NB4 (cell line): ENCODE measurements at places on chromosomes 2 and 18.
A peak's percentile ranks its signal among the peaks of the same experiment; 100 is the strongest.

DNA sequence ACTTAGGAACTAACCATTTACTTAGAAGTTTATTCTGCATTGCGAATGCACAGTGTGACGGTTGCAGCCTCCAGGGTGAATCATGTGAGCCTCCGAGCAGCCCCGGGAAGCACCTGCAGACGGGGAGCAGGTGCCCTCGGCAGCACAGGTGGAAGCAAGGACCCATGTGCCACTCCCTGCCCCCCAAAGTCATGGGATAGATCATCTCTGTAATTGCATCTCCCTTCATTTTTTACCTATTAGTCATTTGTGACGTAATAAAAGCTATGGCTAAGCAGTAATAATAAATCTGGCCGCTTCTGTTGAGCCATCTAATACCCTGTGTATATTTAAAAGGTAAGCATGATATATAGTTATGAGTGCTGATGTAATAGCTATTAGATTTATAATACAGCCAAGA lies 97.2 kb downstream of the PTGR3 start:
- no peak for DNase-seq

GRCh38 chr2:135299165-135299564 lies 231.9 kb downstream of the ZRANB3 start:
- DNase-seq = no peak

DNA sequence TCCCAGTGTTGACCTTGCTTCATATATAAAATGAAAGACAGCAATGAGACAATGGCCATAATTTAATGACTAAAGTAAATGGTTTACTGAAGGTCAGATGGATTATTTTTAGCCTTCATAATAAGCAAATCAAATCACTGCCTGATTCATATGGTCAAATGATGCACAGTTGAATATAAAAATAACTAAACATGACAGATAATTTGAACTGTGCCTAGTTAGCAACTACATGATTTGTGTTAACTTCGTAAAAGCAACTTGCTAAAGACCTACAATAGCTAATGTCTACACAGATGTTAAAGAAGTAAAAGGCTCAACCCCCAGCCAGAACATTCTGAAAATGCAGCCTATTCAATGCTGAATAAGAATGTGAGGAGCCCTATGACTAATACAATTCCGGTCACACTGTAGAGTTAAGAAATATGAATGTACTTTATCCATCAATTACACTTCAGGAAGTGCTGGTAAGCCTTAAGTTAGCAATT lies 590.8 kb upstream of the CDH2 start:
- DNase-seq = no peak

DNA sequence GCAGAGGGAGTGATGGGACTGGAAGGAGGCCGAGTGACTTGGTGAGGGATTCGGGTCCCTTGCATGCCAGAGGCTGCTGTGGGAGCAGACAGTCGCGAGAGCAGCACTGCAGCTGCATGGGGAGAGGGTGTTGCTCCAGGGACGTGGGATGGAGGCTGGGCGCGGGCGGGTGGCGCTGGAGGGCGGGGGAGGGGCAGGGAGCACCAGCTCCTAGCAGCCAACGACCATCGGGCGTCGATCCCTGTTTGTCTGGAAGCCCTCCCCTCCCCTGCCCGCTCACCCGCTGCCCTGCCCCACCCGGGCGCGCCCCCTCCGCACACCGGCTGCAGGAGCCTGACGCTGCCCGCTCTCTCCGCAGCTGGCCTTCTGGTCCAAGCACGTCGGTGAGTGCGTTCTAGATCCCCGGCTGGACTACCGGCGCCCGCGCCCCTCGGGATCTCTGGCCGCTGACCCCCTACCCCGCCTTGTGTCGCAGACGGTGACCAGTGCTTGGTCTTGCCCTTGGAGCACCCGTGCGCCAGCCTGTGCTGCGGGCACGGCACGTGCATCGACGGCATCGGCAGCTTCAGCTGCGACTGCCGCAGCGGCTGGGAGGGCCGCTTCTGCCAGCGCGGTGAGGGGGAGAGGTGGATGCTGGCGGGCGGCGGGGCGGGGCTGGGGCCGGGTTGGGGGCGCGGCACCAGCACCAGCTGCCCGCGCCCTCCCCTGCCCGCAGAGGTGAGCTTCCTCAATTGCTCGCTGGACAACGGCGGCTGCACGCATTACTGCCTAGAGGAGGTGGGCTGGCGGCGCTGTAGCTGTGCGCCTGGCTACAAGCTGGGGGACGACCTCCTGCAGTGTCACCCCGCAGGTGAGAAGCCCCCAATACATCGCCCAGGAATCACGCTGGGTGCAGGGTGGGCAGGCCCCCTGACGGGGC lies 4.6 kb downstream of the PROC start:
- DNase-seq = peak; percentile 89

- DNase-seq = no peak
Measured at GRCh38 chr18:58632552-58632951, 3.7 kb upstream of the ALPK2 start.

DNA sequence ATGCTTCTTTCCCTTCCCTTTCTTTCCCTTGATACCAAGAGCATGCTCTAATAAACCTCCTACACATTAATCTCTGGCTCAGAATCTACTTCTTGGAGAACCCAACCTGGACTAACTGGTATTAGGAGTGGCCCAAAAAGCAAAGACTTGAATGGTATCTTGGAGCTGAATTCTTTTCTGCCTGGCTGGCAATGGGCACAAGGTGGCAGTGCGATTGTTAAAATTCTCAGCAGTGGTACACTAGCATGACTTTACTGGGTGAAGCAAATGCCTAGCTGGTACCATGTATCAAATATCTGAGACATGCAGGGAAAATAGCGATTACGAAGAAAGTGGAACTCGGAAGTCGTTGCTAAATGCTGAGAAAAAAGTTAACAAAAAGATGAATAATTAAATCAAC lies 376.1 kb downstream of the XIRP2 start:
- peak; percentile 24 for DNase-seq

- no peak for DNase-seq
Measured at GRCh38 chr18:61609131-61609530, 275.9 kb downstream of the CDH20 start.

DNA sequence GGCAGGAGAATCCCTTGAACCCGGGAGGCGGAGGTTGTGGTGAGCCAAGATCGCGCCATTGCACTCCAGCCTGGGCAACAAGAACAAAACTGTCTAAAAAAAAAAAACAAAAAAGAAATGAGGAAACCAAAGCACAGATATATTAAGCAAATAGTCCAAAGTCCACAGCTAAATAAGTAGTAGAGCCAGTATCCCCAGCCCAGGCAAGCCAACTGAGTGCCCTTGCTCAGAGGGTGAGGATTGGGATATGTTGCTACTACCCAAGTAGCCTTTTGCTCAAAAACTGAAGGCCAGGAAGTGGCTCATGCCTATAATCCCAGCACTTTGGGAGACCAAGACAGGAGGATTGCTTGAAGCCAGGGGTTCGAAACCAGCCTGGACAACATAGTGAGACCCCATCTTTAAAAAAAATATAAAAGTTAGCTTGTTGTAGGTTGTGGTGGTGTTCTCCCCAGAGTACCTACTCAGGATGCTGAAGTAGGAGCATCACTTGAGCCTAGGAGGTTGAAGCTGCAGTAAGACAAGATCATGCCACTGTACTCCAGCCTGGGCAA lies 5.4 kb downstream of the CFAP36 start:
- no peak for DNase-seq

DNA sequence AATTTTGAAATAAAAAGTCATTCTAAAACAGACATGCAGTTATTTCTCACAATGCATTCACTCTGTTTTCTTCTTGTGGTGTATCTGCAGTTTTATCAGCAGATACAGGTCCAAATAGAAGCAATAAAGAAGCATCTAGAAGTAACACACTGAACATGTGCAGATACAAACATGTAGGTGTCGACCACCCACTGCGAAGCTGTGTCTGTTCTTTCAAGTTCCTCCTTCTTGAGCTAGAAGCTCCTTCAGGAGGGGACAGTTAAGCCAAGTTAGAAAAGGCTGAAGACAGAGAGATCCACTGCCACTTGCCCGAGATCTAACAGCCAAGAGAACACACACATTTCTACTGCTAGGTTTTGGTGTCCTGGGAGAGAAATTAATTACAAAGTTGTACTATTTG lies 30.1 kb downstream of the WDFY1 start:
- DNase-seq = no peak

DNA sequence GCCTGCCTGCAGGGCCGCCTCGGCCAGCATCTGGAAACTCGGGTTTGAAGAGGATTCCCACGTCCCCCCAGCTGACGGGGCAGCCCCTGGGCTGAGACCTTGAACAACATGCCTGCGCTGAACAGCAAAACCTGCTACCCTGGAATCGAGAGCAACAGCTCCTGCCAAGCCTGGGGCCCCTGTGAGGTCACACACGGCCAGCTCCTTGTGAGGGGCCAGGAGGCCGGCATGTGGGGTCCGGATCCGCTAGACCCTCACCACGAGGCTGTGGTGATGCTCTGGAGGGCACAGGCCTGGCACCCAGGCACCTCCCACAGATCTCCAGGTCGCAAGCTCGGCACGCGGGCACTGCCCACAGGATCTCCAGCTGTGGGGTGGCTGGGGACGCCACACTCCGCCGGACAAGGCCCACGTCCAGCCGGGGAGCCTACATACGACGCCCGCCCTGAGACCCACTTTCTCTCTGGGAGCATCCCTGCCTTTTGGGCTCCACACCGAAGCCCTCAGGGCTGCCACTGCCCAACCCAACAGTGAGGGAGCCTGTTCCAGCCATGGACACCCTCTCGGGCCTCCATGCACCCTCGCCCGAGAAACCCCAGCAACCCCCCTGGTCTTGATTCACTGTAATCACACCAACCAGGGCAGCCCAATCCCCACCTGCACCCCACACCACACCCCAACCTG lies 34.1 kb downstream of the SLC66A2 start:
- DNase-seq = no peak

DNA sequence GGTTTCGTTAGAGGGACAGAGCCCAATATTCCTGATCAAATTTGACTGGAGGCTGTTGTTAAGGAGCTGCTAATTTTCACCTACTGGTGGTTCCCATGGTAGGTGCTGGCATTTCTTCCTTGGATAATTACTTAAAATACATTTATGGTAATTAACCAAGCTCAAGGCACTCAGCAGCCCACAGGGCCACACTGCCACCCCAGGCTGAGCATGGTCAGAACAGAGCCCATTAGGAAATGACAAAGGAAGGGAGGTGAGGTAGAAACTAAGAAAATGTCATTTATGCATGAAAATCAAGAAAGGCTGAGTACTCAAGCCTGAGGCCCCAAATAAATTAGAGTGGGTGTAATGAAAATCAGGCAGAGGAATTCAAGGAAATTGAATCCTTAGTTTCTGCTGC lies 510.2 kb upstream of the GYPC start:
- no peak for DNase-seq

- peak; percentile 90 for DNase-seq
Measured at GRCh38 chr2:47058003-47058931, 96.8 kb downstream of the STPG4 start.

- DNase-seq = no peak
Measured at GRCh38 chr2:225761396-225761795, 361.9 kb downstream of the NYAP2 start.

GRCh38 chr18:63979409-63979920 lies 9.6 kb downstream of the SERPINB8 start:
- DNase-seq = peak; percentile 75

GRCh38 chr18:54388203-54389142 lies 30.8 kb downstream of the C18orf54 start:
- DNase-seq = peak; percentile 60

DNA sequence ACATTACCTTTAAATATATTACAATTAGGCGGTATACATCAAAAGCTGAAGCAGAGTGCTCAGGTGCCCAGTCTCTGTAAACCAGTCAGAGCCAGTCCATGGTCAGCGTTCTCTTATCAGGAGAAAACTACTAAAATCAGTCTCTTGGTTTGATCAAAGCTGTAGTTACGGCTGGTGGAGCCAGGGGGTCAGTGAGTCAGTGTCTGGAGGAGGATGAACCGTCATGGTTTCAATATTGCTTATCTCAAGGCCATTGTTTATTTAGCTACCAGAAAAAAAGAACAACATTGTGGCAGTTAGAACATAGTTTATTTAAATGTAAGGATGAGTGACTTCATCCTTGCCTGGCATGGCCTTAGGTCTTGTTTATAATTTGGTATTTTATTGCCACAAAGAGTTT lies 71.3 kb upstream of the NYAP2 start:
- DNase-seq = no peak

- DNase-seq = peak; percentile 36
Measured at GRCh38 chr2:25587361-25587760, 86.0 kb downstream of the DTNB start.

DNA sequence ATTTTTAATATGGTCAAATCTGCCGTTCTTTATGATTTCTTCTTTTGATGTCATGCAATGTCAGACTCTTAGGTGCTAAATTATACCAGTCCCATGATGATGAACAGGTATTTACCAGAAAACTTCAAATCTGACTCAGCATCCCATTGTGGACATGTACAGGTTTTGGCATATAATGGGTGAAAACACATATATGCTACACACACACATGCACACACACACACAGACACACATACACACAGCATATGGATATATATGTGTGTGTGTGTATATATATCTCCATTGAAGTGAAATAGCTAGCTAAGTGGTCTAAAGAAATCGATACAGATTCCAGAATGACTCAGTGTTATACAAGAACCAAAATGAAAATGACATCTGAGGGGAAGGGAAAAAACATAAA lies 7.4 kb downstream of the PLEK start:
- no peak for DNase-seq

DNA sequence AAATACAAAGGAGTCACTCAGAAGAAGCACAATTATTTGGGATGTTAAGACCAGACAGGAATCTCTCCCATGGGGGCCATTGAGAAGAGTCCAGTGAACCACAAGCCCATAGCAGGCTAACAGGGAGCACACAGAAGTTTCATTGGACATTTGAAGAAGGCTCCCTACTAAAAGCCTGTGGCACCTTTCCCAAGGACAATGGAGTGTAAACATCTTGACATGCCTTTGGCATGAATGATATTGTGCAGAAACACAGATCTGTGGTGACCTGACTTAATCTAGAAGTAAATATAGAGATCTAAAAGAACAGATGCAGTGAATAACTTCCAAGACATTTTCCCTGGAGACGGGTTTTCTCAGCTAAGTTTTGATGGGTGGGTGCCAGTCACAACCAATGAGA lies 221.5 kb downstream of the EPHA4 start:
- no peak for DNase-seq

DNA sequence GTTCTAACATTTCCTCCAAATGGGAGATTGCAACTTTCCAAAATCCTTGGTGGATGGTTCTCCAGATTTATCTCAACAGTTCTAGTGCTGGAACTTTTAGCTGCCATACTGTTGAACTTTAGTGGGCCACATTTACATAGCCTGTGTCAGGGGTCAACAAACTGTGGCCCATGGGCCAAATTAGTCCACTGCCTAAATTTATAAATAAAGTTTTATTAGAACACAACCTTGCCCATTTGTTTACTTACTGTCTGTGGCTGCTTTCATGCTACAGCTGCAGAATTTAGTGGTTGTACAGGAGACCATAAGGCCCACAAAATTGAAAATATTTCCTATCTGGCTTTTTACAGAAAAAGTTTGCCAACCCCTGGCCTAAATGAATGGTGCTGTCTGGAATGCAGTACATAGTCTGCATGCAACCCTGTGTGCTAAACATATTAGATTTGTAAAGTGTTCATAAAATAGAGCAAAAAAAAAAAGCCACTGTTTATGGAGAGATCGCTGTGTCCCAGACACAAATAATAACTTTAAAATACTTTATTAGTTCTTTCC lies 30.3 kb downstream of the MGAT5 start:
- DNase-seq = no peak

GRCh38 chr2:184312970-184313369 lies 285.4 kb upstream of the ZNF804A start:
- peak; percentile 41 for DNase-seq

GRCh38 chr2:23050388-23050787 lies 334.6 kb upstream of the KLHL29 start:
- no peak for DNase-seq

- peak; percentile 37 for DNase-seq
Measured at GRCh38 chr18:76679259-76679658, 143.1 kb upstream of the ZNF236 start.

- no peak for DNase-seq
Measured at GRCh38 chr2:24628746-24629145, 137.7 kb downstream of the NCOA1 start.
